Hematopoietic multipotent progenitor cell (in vitro differentiated cells): ENCODE measurements at places on chromosomes 11 and 22. TPM values are rescaled to one million over a fixed set of nuclear protein-coding genes. Genes with fewer than 3 reads are reported as not detected.

- no peak for DNase-seq
Observed at GRCh38 chr11:83044958-83045712, 26.6 kb downstream of the RAB30 start.

DNA sequence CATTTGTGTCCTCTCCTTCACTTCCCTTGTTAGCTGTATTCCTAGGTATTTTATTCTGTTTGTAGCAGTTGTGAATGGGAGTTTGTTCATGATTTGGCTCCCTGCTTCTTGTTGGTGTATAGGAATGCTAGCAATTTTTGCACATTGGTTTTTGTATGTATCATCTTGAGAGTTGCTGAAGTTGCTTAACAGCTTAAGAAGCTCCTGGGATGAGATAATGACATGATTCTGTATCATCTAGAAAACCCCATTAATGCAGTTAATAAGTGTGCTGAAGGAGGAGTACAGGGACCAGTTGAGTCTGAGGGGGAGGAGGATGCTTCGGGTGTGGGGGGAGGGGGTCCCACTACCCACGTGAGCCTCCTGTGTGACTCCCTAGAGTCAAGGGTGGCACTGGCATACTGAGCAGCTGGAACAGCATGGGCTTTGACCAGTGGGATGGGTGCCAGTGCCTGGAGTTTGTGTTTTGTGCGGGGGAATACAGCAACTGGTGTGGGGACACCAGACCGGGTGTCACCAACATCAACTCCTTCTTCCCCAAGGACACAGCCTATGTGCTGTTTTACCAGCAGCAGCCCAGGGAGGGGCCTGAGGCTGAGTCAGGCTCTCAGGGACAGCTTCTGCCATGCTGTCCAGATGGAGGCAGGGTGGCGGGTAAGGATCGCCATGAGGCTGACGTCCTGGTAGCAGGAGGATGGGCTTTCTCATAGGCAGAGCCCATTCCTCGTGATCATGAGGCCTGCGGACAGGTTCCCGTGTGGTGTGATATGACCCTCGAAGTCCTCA, 24.1 kb downstream of the USP35 start:
- DNase-seq = no peak

- no peak for DNase-seq
Observed at GRCh38 chr11:123357353-123357989, 72.6 kb upstream of the GRAMD1B start.

DNA sequence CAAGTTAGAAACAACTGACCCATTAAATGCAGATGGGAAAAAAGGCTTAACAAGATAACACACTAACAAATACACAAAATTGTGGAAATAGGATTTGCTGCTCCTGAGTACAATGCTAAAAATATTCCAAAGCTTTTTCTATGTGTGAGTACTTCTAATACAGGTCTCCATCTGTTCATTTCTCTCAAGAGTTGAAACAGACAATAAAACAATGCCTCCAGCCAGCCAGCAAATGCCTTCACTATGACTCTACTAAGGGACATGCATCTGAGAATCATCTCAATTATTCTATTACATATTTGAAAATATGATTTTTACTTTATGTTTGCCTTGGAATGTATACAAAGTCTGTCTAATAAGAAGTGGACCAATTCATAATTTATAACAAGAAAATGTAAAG, 119.0 kb downstream of the CADM1 start:
- no peak for DNase-seq

DNA sequence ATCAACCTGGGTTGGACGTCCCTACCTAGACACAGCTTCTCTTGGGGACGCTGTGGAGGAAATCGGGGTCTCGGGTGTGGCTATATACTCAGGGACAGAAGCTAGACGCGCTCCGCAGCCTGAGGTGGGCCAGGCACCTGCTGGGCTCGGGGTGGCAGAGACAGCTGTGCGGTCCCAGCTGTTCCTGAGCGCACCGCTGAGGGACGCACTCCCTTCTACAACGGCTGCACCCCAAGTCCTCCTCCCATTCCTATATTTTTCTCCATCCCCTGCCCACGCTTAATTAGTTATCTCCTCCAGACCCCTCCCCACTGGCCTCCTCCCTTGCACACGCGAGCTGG, 188 bp upstream of the MTNR1B start:
- DNase-seq = no peak

GRCh38 chr11:25183411-25183810, 686.6 kb downstream of the LUZP2 start:
- no peak for DNase-seq

GRCh38 chr22:36085476-36086169, 57.0 kb upstream of the RBFOX2 start:
- no peak for DNase-seq

DNA sequence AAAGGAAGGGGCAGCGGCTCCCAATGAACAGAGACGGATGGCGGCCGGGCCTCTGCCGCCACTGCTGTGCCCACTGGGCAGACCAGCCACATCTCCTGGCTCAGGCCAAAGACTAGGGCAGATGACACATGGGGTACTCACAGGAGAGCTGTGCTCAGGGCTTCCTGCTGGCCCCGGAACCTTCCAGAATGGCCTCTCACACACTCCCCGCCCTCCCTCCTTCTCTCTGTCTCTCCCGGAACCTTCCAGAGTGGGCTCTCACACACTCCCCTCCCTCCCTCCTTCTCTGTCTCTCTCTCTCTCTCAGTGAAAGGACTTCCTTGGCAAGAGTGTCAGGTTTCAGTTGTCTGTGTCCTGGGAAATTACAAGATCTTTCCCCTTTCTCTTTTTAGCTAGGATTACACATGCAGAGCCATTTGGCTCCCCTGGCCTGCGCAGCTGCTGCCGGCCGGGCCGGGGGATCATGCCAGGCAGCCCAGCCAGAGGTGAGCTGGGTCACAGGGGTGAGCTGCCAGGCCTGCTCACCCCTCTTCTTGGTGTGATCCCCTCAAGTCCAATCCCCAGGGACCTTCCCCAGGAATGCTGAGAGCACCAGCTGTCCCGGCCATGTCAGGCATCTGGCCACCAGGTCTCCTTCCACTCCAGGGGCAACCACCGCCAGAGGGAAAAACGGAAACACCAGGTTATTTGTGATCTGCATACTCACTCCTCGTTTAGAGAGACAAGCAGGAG, 45.3 kb upstream of the ADA2 start:
- DNase-seq = no peak

DNA sequence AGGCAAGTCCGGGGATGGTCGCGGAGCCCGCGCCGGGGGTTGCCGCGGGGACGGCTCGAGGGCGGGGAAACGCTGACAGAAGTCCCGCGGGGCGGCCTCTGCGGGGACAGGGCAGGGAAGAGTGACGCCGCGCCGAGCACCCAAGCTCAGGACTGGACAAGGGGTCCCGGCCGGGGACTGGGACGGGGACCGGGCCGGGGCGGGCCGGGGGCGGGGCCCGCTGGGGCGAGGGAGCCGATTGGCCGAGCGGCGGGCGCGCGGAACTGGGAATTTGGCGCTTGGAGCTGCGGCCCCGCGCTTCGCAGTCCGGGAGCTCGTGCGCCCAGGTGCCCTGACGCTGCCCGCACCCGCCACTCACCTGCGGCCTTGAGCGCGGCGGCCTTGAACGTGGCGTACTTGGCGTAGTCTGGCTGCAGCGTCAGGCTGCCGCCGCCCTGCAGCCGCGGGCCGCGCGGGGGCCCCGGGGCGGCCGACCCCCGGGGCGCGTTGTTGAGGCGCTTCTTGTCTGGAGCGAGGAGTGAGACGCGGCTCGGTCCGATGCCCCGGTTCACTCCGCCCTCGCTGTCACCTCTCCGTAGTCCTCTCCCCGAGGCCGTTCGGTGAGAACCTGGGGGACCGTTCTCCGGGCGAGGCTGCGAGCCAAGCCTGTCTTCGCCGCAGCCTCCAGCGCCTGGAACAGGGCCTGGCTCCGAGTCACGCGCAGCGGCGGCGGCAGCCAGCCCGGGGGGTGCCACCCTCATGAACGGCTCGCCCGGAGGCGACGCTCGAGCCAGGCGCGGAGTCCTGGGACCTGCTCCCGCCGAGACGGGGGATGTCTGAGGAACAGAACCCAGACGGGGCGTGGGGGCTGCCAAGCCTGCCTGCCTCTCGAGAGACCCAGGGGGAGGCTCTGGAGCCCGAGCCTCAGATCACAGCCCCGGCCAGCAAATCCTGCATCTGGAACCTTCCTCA, 4.5 kb downstream of the SHISA8 start:
- no peak for DNase-seq

DNA sequence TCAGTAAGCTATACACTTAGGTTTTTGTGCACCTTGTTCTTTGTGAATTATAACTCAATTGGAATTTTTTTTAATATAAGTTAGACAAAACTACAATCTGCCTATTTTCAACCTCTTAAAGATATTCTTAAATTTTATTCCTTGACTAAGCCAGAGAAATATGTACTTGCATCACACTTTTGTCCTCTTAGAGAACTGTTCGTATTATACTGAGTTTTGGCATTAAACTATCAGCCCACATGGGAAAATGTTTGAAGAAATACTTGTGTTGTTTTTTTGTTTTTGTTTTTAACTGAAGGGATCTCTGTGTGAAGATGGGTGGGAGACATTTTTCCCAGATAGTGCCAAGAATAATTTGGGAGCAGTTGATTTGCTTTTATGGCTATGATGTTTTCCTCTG, 25.3 kb downstream of the CEP295 start:
- DNase-seq = no peak

GRCh38 chr11:68269414-68270081, 2.2 kb downstream of the C11orf24 start:
- DNase-seq = no peak

GRCh38 chr11:43516316-43516850, 157.7 kb downstream of the TTC17 start:
- no peak for DNase-seq

DNA sequence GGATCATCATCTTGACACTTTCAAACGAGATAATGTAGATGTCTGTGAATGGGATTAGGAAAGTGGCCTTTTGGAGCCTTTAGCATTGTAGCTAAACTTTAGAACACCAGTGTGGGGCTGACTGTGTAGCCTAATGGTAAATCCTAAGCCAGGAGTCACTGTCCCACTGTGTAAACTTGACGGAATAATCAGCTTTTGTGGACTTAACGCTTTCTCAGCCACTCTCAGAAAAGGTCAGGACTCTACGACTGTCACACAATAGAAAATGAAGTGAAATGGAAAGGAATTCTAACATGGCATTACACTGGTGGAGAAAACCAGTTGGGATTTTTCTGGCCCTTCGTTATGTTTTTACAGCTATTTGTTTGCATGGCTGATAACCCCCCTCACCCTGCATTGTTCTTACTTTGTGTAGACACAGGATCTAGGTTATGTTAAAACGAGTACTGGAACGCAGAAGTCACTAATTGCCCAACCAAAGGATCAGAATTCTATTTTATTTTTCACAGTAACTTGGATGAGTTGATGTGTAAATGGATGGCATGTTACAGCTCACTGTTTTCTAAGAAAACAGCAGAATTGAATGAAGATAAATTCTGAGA, 22.0 kb upstream of the GRAMD1B start:
- DNase-seq = no peak

GRCh38 chr11:95498722-95499425, 267.9 kb upstream of the SESN3 start:
- no peak for DNase-seq

- DNase-seq = peak; percentile 41
Observed at GRCh38 chr11:65069217-65069616, 10.9 kb upstream of the NAALADL1 start.

GRCh38 chr11:46597155-46597554, 3.3 kb upstream of the AMBRA1 start:
- DNase-seq = no peak

GRCh38 chr11:133930767-133931448, 25.9 kb downstream of the IGSF9B start:
- no peak for DNase-seq

- no peak for DNase-seq
Observed at GRCh38 chr11:17668166-17668565, 51.2 kb upstream of the MYOD1 start.

DNA sequence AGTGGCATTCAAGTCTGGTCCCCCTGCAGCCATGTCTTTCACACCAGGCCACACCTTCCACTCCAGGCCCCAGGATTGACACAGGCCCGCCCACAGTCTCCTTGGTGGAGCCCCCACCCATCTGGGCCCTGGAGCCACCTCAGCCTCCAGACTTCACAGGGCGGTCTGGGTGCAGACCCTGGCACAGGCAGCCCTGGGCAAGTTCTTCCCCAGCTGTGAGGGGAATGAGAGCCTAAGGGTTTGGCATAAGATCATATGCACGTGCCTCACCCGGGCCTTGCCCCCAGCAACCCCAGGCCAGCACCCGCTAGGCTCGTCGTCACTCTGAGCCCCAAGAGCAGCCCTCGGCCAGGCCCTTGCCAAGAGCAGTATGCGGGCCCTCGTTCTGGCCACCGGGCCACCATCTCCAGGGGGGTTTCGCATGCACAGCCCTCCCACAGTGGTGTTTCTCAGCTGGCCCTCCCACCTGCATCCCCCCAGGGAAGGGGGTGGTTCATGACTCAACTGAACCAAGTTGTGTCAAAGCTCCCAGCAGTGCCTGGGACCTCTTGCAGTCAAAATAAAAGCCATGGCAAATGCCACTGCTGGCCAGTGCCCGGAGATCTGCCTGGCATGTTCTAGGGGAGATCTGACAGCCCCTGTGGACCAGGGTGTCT, 70.4 kb upstream of the KCNQ1OT1 start:
- DNase-seq = no peak

- DNase-seq = no peak
Observed at GRCh38 chr22:33451866-33452469, 393.8 kb upstream of the SYN3 start.

DNA sequence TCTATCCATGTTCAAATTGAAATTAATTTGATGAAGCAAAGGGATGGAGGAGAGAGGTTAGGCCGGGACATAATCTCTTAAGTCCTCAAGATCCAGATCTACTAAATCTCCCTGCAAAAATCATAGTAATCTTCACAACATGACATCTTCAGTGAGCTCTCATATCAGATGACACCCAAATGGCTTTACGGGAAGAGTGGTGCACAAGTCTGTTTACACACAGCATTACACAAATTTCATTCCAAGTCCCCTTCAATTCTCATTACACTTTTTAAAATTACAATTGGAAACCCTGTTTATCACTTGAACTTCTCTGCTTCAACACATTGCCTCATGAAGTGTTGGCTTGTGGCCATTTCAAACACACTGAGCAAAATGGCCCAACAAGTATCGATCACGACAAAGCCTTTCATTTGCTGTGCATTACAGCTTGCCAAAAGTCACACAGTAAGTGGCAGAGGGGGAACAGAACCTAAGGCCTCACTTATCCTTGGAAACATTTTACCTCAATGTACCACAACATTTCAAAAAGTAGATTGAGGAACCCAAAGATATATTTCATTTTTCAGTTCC, 17.9 kb upstream of the TPH1 start:
- no peak for DNase-seq

- no peak for DNase-seq
Observed at GRCh38 chr11:19589567-19590260, 122.9 kb upstream of the NAV2 start.

YPEL1 gene
- 11.8 TPM for total RNA-seq

FADS1 gene
- 61.1 TPM for total RNA-seq

KCNJ1 gene
- under 0.01 TPM for total RNA-seq

RFPL1 gene
- not detected for total RNA-seq

GRAP2 gene
- 1.1 TPM for total RNA-seq

SLC43A3 gene
- 93.7 TPM for total RNA-seq

SLC16A8 gene
- under 0.01 TPM for total RNA-seq

FAM83F gene
- 0.54 TPM for total RNA-seq

C11orf42 gene
- total RNA-seq = not detected

DKK3 gene
- total RNA-seq = not detected

DDI1 gene
- not detected for total RNA-seq

CHRDL2 gene
- not detected for total RNA-seq

BANF1 gene
- total RNA-seq = 21.5 TPM
